Fibroblast of skin of right biceps (primary cell): ENCODE measurements at places on chromosomes 1 and 21.

DNA sequence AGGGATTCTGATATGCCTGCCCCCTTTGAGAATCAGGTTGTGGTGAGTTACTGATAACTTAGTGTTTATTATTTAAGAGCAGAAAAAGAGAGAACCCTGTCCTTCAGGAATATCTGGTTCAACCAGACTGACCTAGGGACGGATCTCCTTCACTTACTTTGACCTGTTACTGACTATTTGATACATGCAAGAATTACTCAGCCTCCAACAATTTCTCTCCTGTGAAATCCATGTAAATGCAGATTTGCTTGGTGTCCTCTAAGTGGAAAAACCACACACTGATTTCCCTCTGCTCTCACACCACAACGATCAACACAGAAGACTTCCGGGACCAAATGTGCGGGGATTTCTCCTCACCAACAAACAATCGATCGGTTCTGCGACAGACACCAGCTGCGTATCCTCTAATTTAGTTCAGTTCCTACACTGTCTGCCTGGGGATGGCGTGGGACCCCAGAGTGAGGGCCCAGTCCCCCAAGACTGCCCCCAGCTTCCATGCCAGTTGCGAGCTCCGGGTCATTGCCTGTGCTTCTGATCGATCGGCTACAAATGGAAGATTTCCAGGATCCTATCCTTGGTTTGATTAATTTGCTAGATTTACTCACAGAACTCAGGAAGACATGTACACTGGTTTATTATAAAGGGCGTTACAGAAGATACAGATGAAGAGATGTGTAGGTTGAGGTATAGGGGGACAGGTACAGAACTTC, 51.7 kb downstream of the BACE2 start:
- DNase-seq: no peak

GRCh38 chr1:150530491-150531159, 15.1 kb downstream of the FALEC start:
- no peak for DNase-seq

- peak; percentile 93 for DNase-seq
Observed at GRCh38 chr1:20426923-20427322, 59.1 kb downstream of the CAMK2N1 start.

DNA sequence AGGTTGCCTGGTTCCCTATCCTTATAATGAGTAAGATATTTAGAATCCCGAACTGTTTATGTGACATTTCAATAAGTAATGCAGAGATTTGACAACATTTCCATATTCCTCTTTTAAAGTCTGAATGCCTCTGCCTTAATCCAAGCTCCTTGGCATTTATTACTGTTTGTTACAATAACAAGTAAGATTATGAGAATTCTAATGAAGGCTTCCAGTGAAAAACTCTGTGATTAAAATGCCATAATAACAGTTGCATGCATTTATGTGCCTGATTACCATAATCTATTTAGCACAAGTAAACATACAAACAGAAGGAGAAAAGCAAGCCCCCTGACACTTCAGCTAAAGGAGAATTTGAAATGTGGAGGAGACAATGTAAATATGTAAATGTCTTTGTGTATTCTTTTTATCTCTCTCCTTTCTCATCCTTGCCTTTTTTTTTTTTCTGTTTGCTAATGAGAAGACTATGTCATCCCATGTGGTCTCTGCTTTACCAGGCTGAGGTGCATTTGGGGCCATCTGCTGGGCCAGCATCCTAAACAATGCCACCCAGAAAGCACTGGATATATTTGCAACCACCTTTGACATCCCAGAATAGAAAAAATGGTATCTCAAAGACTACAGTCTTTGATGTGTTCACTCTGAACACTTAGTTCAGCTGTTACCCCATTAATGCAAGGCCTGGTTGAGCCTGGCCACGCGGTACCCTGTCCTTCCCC, 17.2 kb upstream of the OLIG2 start:
- DNase-seq: no peak

DNA sequence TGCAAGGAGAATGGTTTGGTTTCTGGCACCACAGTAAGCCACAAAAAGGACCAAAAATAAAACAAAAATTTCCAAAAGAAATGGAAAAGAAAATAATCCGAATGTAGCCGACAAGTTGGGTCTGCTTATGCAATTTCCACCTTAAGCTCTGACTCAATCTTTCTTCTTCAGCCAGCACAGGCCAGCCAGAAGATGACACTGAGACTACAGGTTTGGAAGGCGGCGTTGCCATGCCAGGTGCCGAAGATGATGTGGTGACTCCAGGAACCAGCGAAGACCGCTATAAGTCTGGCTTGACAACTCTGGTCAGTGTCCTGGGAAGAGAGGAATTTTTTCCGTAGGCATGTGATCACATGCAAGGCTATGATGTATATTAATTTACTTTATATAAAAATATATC, 23.4 kb downstream of the PDPN start:
- DNase-seq: no peak

- no peak for DNase-seq
Observed at GRCh38 chr1:165876121-165876520, 48.7 kb downstream of the UCK2 start.

DNA sequence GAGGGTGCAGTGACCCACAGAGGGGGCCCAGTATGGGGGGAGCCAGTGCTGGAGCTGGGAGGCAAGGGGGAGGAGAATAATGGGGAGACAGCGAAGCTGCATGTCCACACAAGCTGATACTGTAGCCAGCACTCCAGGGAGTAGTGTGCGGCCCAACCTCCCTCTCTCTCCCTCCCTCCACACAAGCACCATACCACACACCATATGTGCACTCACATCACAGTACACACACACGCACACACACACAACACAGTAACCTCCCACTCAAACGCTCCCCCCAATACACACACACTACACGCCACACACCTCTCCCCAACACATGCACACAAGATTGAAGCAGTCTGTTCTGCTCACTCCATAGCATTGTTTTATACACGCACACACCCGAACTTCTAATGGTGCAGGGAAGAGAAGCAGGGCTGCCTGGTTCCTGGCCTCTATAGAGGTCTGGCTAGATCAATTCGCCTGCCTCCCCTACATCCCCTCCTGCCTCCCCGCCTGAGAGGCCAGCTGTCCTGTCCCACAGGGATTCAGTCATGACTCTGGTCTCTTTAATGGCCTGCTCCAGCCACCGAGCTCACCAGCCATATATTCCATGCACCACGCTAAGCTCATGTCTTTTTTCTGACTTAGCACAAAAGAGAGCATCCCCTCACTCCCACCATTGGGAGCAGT, 3.8 kb downstream of the NCDN start:
- DNase-seq: no peak

DNA sequence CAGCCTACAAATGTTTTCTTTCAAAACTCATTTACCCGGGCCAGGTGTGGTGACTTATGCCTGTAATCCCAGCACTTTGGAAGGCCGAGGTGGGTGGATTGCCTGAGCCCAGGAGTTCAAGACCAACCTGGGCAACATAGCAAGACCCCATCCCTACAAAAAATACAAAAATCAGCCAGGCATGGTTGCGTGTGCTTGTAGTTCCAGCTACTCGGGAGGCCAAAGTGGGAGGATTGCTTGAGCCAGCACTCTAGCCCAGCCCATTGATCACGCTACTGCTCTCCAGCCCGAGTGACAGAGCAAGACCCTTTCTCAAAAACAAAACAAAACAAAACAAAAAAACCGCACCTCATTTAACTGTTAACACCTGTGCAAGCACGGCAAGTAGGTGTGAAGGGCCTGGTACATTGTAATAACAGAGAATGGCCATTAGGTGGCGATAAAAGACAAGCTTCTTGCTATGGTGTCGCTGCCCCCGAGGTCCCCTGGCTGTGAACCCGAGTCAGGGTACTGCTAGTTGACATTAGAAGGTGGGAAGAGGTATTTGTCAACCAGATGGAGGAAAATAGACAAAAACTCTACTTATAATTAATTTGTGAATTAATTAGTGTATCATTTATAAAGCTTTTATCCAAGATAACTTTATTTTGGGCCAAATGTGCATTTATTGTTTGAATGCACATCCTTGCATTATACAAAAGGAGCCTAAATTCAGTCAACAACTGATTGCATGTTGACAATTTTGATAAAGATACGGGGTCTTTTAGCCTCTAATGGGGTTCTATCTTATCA, 66.5 kb downstream of the SH3BGR start:
- DNase-seq: peak; percentile 57

DNA sequence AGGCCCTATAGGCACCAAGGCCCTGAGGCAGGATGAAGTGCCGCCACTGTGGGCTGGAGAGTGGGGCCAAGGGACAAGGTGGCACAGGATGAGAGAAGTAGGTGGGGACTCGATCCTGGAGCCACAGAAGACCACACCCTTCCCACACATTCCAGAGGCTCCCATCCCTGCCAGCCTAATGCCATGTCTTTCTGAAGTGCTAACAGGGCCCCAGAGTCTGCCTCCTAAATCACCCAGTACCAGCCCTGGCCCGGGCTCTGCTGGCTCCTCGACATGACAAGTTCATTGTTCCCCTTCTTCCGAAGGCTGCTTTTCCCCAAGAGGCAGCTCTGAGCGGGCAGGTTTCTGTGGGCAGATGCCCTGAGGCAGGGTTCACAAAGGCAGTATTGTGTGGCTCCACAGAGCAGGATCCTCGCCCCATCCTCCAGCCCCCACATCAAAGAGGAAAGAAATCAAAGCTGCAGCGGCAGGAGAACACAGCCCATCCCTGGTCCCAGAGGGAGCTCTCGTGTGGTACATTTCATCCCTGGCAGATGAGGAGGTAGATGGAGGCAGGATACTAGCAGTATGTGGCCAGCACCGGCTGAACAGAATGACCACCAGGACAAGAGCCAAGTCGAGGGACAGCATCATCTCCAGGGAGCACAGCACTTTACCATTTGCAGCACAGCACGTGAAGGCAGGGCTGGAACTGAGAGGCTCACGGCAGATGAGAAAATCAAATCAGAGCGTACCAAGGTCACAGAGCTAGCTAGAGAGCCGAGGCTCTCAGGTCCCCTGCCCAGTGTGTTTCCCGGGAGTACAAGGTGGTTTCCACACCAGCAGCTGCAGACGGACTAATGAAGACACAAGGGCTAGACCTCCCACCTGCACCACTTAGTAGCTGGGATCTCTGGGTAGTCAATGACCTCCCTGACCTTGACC, 64.8 kb downstream of the SYF2 start:
- no peak for DNase-seq

DNA sequence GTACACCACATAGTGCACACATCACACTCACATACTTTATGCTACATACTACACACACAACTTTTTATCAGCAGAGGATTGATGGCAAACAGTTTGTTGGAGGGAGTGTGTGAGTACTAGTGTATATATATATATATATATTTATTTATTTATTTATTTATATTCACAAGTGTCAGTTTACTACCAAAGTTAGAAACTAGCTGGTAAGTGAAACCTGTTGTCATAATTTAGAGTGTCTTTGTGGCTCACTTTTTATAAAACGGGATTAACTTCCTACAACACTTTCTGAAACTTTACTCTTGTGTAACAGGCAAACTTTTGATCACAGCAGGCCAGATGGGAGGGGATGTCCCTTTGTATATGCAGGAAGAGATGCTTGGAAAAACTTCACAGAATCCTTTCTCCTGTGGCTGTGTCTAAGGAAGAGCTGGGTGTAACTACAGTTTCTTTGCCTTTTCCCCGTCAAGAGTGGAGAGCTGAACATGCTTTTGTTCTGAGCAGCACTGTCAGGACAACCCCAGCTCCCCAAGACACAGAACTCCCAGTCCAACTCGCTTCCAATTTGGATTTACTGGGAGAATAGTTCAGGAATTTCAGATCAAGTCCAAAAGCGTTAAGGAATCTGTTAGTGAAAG, 1.9 kb upstream of the SAMD13 start:
- DNase-seq: no peak

GRCh38 chr1:203406446-203407045, 55.6 kb upstream of the FMOD start:
- no peak for DNase-seq

GRCh38 chr1:209249280-209249670, 334.2 kb upstream of the CAMK1G start:
- DNase-seq: no peak

- DNase-seq: no peak
Observed at GRCh38 chr1:232925421-232926220, 24.8 kb upstream of the NTPCR start.

DNA sequence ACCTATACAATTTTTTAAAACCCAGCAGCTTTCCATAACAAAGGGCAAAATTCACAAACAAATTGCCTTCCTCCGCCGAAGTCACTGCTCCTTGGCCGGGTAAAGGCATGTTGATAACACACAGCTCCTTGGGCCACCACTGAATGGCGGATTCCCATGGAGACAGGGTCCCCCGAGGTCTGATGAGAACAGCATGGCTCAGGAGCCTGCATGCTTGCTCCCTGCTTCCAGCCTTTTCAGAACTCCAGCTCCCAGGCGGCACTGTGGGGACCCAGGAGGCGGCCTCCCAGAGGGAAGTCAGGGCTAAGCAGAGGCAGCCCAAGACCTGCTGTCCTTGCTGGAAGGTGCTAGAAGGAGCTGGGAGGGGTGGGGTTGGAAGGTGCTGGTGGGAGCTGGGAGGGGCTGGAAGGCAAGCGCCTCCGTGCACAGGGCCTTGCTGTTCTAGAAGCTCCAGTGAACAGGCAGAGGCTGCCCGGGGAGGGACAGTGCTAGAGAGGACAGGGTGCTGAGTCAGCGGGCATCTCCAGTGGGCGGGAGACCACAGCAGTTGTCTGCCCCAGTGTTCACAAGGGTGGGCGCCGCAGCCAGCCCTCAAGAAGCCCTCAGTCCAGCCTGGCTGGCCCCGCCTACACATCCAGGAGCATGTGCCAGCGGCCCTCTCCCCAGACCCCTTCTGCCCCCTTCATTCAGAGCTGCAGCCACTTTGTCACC, 35.1 kb downstream of the PRDM16 start:
- DNase-seq: no peak

- no peak for DNase-seq
Observed at GRCh38 chr1:154750681-154751665, 119.1 kb downstream of the KCNN3 start.

GRCh38 chr1:109781806-109782205, 18.1 kb upstream of the EPS8L3 start:
- DNase-seq: no peak

- DNase-seq: peak; percentile 29
Observed at GRCh38 chr1:90717665-90718410, 736 bp upstream of the BARHL2 start.

GRCh38 chr1:29893046-29893723, 656.9 kb downstream of the PTPRU start:
- no peak for DNase-seq

DNA sequence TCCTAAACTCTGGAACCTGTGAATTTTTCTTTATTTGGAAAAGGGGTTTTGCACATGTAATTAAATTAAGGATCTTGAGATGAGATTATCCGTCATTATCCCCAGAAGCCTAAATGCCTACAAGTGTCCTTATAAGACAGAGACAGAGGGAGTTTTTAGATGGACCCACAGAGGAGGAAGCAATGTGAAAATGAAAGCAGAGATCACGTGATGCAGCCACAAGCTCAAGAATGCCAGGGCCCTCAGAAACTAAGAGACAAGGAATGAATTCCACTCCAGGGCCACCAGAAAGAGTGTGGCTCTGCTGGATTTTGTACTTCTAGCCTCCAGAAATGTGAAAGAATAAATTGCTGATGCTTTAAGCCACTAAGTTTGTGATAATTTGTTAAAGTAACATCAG, 183.6 kb upstream of the UBE2U start:
- DNase-seq: peak; percentile 73

DNA sequence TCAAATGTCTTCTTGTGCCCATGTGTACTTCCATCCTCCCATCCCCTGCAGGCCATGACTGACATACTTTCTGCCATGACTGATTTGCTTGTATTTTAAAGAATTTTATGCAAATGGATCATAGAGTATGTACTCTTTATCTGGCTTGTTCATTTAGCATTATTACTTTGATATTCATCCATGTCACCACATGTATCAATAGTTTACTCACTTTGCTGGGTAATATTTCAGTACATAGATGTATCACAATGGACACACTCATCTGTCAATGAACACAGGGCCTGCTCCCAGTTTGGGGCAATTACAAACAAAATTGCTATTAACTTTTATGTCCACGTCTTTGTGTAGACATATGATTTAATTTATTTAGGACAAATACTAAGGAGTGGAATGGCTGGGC, 259.1 kb downstream of the SDCCAG8 start:
- no peak for DNase-seq
